Midbrain (tissue), 1 donor: ENCODE measurements at places on chromosomes 6 and 20.

DNA sequence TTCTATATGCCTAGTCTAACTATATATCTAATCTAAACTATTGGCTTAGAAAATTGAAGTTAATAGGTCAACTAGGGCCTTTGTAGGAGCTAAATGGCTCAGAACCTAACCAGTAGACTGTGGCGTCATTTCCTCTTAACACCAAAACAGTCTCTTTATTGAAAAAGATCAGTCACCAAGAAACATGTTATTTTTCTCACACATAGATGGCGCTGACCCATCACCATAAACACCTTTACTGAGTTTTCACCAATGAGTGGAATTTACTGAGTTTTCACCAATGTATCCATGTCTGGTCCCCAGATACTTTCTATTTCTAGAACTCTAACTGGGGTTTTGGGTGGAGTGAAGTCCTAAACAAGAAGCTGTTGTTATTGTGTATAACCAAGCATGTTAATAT lies 636.0 kb downstream of the BCKDHB start:
- DNase-seq = no peak

DNA sequence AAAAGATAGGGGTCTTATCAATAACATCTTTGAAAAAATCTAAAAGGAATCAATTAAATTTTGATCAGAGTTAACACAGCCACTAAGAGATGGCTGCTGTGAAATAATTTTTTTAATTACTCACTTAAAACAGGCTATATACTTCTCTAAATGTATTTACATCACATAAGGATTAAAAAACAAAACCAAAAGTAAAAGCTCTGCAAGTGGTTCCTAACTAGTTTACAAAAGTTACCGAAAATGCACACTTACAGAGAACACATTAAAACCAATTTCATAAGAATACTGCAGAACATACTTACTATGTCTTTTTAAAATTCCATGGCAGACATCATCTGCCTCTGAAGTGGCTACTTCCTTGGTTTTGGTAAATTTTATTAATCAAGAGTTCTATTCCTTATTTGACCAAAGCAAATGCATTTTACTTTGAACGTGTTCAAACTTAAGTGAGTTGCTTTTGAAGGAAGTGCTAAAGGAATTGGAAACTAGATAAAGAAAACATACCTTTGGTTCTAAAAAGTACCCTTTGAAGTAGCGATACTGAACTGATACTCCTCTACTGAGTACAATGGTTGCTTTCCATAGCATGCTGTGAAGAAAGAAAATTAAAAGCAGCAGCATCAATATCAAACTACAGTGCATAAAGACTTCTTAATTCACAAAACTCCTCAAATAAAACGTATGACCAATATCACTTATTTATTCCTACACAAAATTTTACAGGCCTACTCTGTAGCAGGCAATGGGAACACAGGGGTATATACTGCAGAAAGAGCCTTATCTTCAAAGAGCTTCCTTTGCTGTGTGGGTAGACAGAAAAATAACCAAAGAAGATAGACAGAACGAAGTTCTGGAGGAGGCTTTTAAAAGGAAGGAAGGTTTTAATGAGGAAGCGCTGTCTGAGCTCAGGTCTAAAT lies 157.1 kb upstream of the SHLD1 start:
- no peak for DNase-seq

DNA sequence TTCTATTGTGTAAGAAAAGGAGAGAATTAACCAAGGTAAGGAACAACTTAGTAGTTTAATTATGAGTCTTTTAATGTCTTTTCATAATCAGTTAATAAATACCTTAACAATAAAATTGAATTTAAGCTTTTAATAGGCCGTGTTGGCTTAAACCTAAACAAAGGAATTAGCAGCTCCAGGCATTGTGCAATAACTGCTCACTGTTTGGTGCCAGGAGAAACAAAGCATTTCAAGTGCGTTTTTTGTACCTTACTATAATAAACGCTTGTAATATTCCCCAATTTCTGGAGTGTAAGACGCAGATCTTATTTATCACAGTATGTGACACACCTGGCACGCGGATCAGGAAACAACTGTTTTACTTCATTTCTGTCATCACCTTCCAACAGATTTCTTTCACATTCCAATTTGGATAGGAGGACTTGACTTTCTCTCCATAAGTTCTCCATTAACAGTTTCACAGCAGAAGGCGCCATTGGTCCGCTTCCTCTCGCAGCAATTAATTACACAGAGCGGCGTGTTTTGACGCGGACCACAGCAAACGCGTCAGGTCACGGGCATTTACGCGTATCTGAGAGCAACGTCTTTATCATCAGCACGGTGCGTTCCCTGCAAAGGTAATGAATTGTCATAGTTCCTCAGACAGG lies 335.8 kb upstream of the NT5E start:
- no peak for DNase-seq

GRCh38 chr6:33772082-33772830 lies 16.7 kb downstream of the LEMD2 start:
- no peak for DNase-seq

DNA sequence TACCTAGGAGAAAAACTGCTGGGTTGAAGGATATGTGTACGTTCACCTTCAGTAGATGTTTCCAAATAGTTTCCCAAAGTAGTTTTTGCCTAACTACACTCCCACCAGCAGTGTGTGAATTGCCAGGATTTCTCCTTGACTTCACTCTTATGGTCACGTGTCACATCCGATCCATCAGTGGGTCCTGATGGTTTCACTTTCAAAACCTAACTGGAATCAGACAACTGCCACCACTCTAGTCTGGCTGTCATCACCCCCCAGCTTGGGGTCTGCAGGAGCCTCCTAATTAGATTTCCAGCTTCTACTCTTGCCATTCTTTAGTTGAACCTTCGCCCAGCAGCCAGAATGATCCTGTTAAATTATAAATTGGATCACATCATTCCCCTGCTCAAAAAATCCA lies 8.5 kb upstream of the SLC12A5 start:
- no peak for DNase-seq

DNA sequence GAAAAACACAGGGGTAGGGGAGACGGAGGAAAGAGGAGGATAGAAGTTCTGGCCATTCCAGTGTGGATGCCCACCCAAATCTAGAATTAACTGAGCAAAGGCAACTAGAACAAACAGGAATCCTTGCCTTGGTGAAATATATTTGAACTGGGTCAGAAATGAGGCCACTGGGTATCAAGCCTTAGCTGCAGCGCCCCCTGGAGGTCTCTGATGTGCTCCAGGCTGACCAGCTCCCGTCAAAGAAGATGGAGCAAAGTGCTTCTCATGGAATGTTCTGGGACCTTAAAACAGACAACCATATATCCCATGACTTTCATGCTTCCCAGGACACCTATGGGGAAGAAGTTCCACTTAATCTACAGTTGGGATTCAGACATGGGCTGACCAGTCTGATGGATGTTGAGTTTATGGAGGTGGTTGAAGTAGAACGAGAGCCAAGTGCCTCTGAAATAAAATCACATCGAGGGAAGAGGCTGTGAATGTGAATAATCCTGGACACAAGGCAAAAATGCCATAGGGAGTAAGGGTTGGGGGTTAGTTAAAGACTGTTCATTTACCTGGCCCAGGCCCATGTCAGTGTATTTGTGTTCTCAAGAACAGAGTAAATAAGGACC lies 50.4 kb downstream of the HLA-DPB1 start:
- DNase-seq = peak; percentile 24

DNA sequence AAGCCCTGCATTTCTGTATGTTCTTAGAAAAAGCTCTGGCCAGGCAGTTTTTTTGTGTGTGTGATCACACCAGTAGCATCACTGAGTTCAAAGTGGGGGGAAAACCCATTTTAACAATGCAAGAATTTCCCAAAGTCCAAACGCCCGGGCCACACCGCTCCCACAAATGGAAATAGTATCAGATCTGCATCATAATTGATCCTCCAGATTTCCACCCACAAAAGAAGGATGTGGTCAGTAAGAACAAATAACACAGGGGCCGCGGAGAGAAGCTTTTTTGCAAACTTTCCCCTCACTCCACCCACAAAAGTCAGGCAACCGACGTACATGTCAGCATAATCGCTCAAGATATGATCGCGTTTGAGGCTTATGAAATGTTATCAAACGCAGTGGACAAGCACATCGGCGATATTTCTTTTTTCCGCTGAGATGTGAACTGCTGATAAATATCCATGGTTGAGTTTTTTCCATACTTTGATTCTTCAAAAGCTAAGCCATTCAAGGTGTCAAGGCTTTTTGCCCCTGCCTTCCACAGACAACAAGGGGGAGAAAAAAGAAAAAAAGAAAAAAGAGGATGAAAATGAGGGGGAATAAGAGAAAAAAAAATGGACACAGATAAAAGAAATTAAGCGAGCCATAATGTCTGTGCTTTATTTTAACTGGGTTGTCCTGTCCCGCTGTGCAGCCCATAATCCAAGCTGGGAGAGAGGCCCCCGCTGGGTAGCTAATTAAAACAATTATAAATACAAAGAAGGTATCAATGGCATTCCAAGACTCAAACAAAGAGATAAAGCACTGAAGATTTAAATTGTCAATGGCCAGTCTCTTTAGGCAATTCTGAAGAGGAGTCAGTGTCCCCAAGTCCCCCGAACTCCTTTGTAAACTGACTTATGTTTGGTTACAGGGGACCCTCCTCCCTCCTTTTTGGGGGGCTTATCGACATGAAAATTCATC lies 143.5 kb downstream of the ZFP64 start:
- no peak for DNase-seq

- DNase-seq = peak; percentile 54
These were observed 61.6 kb downstream of the IRF4 start for GRCh38 chr6:453152-453551.

GRCh38 chr6:145548933-145549648 lies 186.2 kb downstream of the EPM2A start:
- DNase-seq = no peak

GRCh38 chr6:116556814-116557415 lies 3.4 kb downstream of the CALHM4 start:
- DNase-seq = no peak

DNA sequence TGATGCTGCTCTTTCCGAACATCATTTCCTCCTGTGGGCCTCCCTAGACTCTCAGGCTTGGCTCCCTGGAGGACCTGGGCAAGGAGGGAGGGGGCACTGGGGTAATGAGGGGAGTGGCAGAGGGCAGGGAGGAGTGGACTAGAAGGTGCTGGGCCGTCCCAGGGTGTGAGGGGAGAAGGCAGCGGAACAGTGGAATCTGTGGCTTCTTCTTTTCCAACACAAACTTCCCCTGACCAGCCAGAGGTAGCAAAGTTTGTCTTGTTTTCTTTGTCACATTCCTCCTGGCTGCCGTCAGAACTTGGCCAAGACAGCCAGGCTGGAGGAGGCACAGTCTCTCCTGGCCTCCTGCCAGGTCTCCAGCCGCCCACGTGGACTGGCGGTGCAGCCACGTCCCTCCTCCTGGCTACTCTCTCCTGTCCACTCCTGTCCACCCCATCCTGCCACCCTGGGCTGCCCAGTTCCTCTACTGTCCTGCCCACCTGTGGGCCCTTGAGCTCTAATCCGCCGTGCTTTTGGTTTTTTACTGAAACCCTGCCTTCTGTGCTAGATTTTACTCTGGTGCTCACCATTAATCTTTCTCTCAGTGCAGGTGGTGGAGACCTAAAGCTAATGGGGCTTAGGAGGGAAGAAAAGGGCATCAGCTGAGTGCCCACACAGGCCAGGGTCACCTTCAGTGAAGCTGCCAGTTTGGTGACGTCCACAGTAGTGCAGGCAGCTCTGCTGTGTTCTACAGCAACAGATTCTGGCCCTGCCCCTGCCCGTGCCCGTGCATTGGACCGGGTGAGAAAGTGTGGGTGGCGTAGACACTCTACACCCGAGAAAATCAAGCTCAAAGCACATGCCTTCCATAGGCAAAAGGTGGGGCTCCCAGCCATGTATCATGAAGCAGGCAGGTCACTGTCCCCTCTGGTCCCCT lies 2.8 kb upstream of the CDSN start:
- peak; percentile 57 for DNase-seq

DNA sequence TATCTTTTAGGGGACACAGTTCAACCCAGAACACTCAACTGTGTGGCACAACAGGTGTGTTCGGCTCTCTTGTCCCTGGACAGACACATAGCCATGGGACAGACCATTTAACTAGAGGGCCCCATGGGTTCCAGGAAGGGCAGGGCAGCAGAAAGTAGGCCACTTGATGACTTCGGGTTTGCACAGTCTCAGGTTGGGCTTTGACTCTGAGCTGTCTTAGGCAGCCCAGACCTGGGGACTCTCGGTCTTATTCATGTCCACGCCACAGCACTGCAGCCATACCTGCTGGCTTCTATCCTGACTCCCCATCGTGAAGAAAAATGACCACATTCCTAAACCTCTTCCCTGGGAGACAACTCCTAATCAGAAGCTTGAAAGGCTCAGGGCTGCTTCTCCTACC lies 146.1 kb upstream of the AKAP12 start:
- no peak for DNase-seq

- DNase-seq = no peak
These were observed 169.5 kb upstream of the LAMA2 start for GRCh38 chr6:128713461-128713860.

GRCh38 chr20:60137657-60138245 lies 179.5 kb downstream of the CDH26 start:
- no peak for DNase-seq

DNA sequence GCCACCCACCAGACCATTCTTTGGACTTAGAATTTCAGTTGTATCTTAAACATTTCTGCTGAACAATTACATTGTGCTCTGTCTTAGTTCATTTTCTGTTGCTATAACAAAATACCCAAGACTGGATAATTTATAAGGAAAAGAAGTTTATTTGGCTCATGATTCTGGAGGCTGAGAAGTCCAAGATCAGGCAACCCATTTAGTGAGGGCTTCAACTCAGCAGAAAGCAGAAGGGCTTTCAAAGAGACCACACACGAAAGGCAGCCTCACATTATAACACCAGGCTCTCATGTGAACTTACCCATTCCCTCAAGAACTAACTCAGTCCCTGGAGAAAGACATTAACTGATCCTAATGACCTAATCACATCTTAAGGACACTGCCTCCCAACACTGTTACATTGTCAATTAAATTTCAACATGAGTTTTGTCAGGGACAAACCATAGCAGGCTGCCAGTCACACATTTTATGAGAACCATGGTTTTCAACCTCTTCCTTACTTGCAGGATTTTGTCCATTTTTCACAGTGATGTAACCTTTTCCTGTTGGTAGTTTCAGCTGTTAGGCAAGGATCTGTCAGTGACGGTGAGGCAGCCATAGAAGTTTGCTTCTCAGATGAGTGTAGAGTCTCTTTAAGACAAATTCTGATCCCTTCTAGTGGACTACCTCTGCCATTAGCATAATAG lies 399.6 kb upstream of the SOX4 start:
- DNase-seq = no peak

DNA sequence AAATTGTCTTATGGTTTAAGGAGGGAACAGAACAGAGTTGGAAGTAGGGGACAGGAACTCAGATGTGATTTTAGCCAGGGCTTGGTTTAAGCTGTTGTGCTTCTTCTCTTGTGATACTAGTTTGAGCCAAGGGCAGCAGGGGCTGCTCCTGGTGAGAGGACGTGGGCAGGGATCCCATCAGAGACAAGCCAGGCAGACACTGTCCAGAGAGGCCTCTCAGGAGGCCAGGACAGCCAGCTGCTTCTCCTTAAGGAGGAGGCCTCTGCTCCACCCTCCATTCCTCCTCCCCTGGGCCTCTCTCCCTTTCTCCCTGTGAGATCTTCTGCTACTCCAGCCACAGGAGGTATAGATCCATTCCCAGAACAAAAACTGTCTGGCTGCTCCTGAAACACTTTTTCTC lies 108.4 kb upstream of the MLN start:
- DNase-seq = no peak

- no peak for DNase-seq
These were observed 3.8 kb upstream of the NCR2 start for GRCh38 chr6:41331401-41332150.
